ENCODE measurements at places on chromosomes 2 and 18. TPM values are rescaled to one million over a fixed set of nuclear protein-coding genes. Genes with fewer than 3 reads are reported as not detected.

The TXNL1 gene
- total RNA-seq = 72.8 TPM

The KCNK3 gene
- 0.30 TPM for total RNA-seq

The OBSL1 gene
- 221 TPM for total RNA-seq

The RAB6C gene
- total RNA-seq = 0.07 TPM

The SPAST gene
- 26.8 TPM for total RNA-seq

The KLHL29 gene
- 7.3 TPM for total RNA-seq

The IHH gene
- not detected for total RNA-seq

The G6PC2 gene
- total RNA-seq = not detected

The MYO5B gene
- 8.7 TPM for total RNA-seq

The TBR1 gene
- not detected for total RNA-seq

The ZNF2 gene
- total RNA-seq = 2.4 TPM

The DNAH6 gene
- total RNA-seq = 0.18 TPM

The FBXO15 gene
- total RNA-seq = 0.96 TPM

The CLEC4F gene
- not detected for total RNA-seq

The RNF152 gene
- 2.6 TPM for total RNA-seq

The CCDC68 gene
- 0.23 TPM for total RNA-seq

The TTC27 gene
- 21.0 TPM for total RNA-seq

The TNFRSF11A gene
- total RNA-seq = 4.7 TPM

The MC5R gene
- 0.27 TPM for total RNA-seq

The MTLN gene
- 44.1 TPM for total RNA-seq

The RFX8 gene
- total RNA-seq = 0.21 TPM

The NEU2 gene
- total RNA-seq = not detected

The PLGLB1 gene
- 0.52 TPM for total RNA-seq

The LRP1B gene
- 0.14 TPM for total RNA-seq

The BOK gene
- 37.4 TPM for total RNA-seq

The MEP1B gene
- not detected for total RNA-seq

The GKN1 gene
- total RNA-seq = not detected

The FSHR gene
- not detected for total RNA-seq

The GALNT14 gene
- total RNA-seq = 6.8 TPM

The SLC23A3 gene
- total RNA-seq = 0.55 TPM

The EMILIN1 gene
- total RNA-seq = 3.5 TPM

The VWC2L gene
- not detected for total RNA-seq

The MRPL53 gene
- 62.6 TPM for total RNA-seq

The PROKR1 gene
- total RNA-seq = 4.4 TPM

The ABCG8 gene
- total RNA-seq = 0.25 TPM

The SOX11 gene
- 24.8 TPM for total RNA-seq

The PLCD4 gene
- 0.28 TPM for total RNA-seq

The LYPD6 gene
- total RNA-seq = 4.8 TPM

The CPO gene
- total RNA-seq = 0.46 TPM

The TTC21B gene
- 16.9 TPM for total RNA-seq

The TXNDC2 gene
- 0.09 TPM for total RNA-seq

The ADGRF3 gene
- total RNA-seq = 0.48 TPM

The CAPN14 gene
- total RNA-seq = 0.11 TPM

The LIMS2 gene
- total RNA-seq = 2.5 TPM

The DOK6 gene
- total RNA-seq = 4.1 TPM

The LYG2 gene
- total RNA-seq = not detected
